Stimulated activated effector memory CD8-positive, alpha-beta T cell treated with anti-CD3 and anti-CD28 coated beads, Interleukin-12 subunit alpha, Interleukin-12 subunit beta, amount 100 ng/mL, for 72 hours (primary cell): ENCODE measurements at places on chromosomes 13 and 19.

DNA sequence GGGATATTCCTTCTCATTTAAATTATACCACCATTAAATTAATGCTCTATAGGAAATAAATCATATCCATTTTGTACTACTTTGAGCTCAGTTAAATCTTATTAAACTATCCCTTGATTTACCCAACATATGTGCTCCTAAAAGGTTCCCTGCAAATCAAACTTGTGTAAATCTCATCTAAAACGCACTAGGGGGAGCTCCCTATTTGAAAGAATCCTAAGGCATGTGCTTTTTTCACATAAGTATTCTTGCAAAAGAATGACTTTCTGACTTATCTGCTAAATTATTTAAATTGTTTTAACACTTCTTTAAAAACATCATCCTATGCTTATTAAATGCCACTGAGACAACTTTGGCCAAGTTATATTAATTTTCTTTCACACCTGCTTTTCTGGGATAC lies 7.9 kb downstream of the INTS6 start:
- DNase-seq, result no peak

DNA sequence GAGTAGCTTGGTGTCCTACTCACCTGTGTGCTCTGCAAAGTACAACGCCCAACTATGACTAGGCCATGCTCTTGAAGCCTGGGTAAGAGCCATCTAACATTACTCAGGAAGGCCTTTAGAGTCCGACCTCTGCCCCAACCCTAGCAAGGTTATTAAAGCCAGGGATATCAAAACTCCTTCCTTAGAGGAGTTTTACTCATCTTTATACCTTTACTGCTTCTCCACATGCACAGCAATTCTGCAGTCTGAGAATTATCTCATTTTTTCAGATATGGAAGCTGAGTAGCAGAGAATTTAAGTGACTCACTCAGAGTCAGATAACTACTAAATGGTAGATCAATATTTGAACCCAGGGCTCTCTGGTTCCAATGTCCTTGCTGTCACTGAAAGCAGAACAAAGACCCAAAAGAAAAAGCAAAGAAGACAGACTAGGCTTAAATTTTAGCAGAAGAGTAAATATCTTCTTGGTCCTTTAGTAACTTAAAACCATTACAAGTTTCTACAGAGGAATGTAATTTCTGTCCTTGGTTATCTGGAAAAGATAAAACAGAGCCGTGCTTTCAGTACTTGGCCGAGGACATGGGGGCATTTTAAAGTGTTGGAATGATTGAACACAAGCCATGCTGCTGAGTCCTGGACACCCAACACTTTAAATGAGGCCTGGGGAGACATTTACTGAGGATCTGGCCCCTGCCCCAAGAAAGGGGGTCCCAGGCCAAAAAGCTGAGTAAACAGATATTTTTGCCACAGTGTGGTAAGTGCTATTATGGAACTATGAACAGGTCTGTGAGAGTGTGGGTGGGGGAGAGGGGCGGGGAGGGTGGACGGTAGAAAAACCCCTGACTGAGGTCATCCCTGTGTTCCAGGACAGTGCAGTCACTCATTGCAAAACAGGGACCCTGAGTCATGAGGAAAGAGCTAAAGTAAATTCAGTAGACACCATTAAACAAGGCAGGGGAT lies 18.4 kb upstream of the KPNA3 start:
- DNase-seq, result no peak

GRCh38 chr13:48571126-48571913 lies 38.4 kb upstream of the RCBTB2 start:
- peak; percentile 47 for DNase-seq

GRCh38 chr13:80361883-80362327 lies 21.0 kb upstream of the SPRY2 start:
- DNase-seq, result no peak

DNA sequence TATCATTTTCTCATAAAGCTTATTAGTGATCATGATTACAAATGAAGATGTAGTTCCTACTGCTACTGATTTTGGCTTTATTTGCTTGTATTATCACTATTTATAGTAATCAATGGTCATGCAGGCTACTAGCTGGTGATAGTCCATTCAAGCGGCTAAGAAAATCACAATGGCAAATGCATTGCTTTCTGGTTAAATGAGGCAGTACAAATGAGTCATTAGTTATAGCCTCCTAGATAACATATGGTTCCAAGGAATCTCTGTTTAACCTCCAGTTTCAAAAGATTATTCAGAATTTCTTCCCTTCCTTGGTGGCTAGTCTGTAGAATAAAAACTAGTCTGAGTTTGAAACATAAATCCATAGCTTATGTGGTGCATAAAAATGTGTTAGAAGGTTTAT lies 141.3 kb upstream of the HTR2A start:
- DNase-seq, result no peak

GRCh38 chr13:97175041-97175440 lies 47.1 kb upstream of the MBNL2 start:
- no peak for DNase-seq
